ENCODE measurements at places on chromosomes 7 and 10.

DNA sequence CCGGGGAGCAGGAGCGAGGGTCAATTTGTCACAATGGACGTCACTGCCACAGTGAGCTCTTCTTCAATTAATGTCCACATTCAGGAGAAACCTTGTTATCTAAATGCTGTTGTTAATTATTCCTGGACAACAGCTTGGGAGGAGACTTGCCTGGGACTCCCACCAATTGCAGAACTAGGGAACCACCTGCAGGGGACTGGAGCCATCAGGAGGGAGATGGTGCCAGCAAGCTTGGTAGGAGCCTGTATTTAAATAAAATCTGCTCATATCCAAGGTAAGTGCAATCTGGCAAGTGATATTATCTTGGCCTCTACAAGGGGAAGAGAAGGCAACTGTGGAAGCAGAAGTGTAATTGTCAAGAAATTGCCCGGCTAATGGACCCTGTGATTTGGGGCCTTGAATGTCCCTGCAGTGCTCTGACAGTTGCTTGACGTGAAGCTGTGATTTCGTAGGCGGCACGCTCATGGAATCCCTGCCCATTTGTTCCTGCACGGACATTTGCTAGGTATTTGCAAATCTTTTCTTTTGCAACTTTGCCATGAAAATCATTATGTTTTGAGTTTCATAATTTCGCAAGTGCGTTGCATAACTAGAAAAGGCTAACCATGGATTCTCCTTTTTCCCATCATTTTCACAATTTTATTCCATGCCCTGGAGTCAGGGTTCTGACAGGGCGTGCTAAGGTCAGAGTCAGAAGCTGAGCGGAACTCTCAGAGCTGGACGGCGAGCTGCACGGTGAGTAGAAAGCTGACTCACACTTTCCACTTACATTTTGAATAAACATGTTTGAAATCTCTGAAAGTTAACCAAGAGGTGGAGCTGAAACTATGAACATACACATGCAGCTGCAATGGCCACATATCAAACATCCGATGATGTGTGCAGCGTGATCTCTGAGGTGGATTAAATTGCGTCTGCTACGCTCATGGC, 84.9 kb upstream of the TCERG1L start:
- no peak for DNase-seq

DNA sequence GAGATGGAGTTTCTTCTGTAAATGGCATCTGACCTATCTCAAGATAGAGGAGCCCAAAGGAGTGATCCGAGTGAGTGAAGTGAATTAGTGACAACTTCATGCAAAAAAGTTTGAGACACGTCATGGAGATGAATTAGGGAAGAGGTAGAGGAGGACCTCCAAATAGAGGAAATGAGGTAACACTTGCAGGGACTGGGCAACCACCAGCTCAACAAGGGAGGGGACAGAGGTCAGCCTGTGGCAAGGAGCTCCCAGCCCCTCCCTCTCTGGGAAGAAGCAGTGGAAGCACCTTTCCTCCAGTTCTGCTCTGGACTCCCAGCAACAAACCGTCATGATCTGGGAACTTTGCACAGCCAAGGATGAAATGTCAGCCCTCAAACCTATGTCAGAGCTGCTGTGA, 83.5 kb upstream of the IKZF1 start:
- DNase-seq = no peak

GRCh38 chr7:116525913-116526861, 1.4 kb downstream of the CAV1 start:
- peak; percentile 42 for DNase-seq

DNA sequence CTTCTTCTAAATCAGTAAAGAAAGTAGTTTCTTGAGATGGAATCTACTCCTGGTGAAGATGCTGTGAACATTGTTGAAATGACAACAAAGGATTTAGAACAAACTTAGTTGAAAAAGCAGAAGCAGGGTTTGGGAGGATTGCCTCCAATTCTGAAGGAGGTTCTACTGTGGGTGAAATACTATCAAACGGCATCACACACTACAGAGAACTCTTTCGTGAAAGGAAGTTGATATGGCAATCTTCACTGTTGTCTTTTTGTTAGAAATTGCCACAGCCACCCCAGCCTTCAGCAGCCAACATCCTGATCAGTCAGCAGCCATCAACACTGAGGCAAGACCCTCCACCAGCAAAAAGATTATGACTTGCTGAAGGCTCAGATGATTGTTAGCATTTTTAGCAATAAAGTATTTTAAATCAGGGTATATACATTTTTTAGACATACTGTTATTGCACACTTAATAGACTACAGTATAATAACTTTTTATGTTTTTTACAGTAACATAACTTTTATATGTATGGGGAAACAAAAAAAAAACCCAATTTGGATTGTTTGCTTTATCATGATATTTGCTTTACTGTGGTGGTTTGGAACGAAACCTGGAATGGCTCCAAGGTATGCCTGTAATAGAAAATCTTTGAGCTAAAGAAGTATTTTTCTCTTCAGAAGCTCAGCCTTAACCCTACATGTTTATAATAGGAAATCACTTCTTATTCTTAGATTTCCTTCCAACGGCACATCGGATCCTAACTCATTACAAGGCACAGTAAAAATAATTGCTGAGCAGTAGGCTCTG, 257.3 kb downstream of the LRMDA start:
- no peak for DNase-seq

GRCh38 chr7:65239324-65239706, 134.3 kb upstream of the ZNF92 start:
- DNase-seq = no peak

GRCh38 chr7:130180571-130181262, 24.5 kb downstream of the TMEM209 start:
- DNase-seq = no peak

GRCh38 chr7:91993976-91994375, 53.3 kb downstream of the AKAP9 start:
- DNase-seq = no peak

DNA sequence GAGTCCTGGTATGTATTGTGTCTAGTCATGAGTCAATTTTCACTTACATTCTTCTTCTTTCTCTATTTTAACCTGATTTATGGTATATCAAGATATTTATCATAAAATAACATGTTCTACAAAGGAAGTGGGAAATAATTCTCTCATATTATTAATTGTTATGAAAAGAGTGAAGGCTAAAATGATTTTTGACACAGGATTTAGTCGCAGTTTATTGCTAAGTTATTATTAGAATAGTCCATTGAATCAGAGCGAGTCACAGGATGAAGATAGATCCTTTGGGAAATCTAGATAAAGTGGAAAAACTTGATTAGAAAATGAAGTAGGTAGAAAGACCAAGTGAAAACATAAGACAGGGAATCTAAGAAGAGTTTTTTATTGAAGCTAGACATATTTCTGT, 184.3 kb upstream of the DGKB start:
- no peak for DNase-seq

DNA sequence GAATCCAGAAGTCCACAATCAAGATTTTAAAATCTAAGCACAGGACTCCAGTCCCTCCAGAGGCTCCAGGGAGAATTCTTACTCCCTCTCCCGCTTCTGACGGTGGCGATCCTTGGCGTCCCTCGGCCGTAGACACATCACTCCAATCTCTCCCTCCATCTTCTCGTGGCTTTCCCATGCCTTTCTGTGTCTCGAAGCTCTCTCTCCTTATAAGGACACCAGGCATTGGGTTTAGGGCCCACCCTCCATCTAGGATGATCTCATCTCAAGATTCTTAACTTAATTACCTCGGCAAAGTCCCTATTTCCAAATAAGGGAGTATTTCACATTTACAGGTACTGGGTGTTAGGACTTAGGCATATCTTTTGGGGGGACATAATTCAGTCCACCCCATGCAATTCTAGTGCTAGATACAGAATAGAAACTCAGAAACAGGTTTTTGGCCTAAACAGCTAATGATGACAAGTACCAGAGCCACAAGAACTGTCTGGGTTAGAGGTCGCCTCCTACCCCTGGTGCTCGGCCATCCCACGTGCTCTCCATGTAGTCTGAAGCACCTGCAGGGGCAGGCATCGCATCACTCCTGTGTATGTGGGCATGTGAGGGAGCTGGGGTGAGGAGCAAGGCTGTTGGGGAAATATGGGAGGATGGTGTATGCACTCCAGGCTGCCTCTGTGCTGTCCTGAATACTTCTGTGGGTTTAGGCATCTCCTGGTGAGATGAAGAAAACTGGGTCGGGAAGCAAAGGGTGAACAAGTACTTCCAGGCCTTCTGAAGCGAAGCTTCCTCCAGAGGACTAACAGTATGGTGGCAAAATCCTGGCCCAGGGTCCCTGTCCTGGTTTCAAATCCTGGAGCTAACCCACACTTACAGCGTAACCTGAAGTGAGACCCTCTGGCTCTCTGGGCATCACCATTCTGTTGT, 298.3 kb upstream of the ZMIZ1 start:
- no peak for DNase-seq

DNA sequence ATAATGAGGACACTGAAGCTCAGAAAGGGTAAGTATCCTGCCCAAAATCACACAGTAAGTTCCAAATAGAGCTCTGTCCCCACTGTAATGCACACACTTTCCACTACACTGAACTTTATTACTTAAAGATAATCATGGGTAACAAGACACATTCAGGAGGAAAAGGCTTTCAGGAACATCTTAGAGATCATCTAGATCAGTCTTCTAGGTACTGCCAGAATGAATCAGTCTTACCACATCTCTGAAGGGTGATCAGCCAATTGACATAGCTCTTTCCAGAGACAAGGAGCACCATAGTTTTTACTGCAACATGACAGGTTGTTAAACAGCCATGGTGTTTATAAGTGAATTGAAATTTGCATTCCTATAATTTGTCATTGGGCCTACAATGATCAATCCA, 5.4 kb upstream of the HERPUD2 start:
- no peak for DNase-seq

DNA sequence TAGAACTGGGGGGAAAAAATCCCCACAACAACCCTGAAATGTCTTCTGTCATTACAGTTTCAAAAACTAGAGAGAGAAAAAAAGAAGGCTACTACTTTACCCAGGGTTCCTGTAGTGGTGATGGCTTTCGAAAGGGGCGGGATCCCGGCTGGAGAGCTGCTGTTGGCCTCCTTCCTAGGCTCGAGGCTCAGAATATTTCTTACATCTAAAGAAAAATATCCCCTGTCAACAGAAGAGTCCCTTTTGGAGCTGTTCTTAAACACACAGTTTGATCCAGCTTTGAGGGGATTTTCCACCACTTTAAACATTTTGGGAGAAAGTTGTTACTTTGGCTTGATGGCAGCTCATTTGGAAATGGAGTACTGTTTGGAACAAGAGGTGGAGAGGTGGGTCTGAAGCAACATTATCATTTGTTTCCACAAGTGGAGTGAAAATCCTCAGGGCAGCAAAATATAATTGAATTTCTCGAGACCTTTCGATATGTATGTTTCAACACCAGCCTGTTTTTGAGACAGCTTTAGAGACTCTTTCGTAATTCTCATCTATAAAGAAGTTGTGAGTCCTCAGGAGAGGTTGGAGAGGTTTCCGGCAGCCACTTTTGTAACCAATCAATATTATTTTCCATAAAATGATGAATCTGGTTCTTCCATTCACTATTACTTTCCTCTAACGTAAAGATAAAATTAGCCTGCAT, 5.1 kb downstream of the HOXA13 start:
- DNase-seq = no peak

GRCh38 chr10:105291571-105291970, 650.5 kb downstream of the SORCS3 start:
- DNase-seq = no peak

DNA sequence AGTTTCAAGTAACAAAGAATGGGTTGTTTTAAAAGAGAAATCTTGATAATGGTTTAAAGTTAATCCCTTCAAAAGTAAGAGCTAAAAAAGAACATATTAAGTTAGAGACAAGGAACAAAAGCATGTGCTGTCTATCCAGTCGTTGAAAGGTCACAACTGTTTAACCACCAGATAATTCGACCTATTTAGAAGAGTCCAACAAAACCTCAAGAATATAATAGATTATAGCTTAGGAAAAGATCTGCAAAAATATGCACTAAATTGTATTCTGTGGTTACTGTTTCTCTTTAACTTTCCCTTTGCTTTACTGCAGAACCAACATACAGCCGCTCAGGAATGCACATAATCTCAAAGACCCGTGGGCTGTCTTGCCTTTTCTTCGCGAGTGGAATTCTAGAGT, 74.9 kb downstream of the PCGF5 start:
- DNase-seq = no peak

DNA sequence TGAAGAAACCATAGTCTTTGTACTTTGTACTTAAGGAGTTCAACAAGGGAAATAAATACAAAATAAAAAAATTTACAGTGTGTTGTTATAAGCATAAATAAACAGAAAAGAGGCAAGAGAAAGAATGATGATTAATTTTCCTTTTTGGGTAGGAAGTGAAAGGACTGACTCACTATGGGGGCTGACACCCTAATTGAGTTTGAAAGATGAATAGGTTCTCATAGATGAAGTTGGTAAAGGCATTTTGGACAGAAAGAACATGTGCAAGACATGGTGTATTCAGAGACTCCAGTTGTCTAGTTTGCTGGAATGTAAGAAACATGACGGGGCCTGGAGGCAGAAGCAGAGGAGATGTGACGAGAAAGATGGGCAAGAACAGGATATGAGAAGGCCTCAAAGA, 83.7 kb downstream of the VPS50 start:
- DNase-seq = no peak

GRCh38 chr7:76358481-76359110, at the start of gene YWHAG:
Gene YWHAG, minus strand, starts transcription at chr7:76358991. Its CDS starts 183 bp downstream, at chr7:76358808.
- peak; percentile 85 for DNase-seq

- no peak for DNase-seq
Measured at GRCh38 chr10:5512881-5513612, 11.7 kb upstream of the CALML3 start.

DNA sequence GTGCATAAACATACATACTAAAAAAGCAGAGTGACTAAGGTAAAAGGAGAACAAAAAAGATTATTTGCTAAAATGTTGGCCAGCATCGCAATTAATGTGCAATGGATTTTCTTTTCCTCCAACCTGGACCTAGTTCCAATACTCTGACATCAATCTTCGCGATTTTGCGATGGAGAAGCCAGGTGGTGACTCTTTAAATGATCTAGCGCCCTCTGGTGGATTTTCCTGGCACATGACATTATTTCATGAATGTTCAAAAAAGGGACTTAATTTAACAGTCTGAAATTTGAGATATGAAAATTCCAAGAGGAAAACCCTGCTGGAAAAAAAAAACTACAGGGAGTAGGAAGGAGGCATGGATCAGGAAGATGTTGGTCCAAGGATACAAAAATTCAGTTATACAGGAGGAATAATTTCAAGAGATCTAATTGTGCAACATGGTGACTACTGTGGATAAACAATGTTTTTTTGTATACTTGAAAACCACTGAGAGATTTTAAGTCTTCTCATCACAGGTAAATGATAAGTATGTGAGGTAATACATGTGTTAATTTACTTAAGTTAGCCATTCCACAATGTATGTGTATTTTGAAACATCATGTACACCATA, 4.3 kb upstream of the KCNMA1 start:
- DNase-seq = no peak

Measured in activated T-helper 1 cell treated with anti-CD3 and anti-CD28 coated beads, Interleukin-2, amount 50 U/mL, for 16 hours (primary cell).